ENCODE measurements at places on chromosomes 7 and 10.

- DNase-seq, result no peak
Measured at GRCh38 chr10:132305654-132306342, 2.0 kb downstream of the STK32C start.

- no peak for DNase-seq
Measured at GRCh38 chr10:123891144-123892071, at the start of gene CPXM2. Gene CPXM2 (minus strand): TSS chr10:123891807. CDS start chr10:123891659, 148 bp downstream.

GRCh38 chr7:24255139-24255538 lies 28.9 kb upstream of the NPY start:
- peak; percentile 44 for DNase-seq

GRCh38 chr7:84477786-84478478 lies 283.3 kb upstream of the SEMA3A start:
- DNase-seq, result no peak

- no peak for DNase-seq
Measured at GRCh38 chr7:74231232-74231590, 21.4 kb downstream of the LAT2 start.

DNA sequence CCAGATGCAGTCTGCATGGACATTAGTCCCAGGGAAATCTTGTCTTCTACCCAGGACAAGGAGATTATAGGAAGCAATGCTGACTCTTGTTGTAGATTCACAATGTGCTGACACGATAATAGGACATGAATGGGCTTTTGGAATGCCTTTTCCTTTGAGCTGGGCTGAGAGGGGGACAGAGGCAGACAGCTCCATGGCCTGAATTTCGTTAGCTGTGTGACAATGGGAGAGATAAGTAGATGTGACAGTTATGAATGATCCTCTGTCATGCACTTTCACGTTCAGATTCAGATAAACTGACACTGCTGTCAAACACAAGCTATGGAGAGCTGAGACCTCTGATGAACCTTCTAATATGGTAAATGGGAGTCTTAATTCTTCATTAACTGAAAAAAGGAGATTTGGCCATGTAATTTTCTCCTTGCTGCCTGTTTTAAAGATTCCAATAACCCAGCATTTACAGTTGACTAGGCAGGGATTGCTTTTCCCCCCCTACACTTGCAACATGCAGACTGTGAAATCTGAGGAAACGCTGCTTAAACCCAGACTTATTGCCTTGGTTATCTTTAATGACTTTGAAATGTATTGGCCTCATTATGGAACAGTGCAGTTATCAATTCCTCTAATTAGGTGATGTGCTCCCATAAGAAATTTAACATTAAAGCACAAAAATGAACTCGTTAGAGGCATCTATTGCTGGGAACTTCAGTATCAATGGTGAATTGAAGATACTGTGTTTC lies 669.3 kb downstream of the AUTS2 start:
- no peak for DNase-seq

- no peak for DNase-seq
Measured at GRCh38 chr7:134452419-134452838, 6.5 kb downstream of the AKR1B1 start.

GRCh38 chr7:155878674-155879073 lies 66.4 kb upstream of the SHH start:
- DNase-seq, result no peak

- DNase-seq, result no peak
Measured at GRCh38 chr7:130904792-130905191, 170.8 kb upstream of the KLF14 start.

DNA sequence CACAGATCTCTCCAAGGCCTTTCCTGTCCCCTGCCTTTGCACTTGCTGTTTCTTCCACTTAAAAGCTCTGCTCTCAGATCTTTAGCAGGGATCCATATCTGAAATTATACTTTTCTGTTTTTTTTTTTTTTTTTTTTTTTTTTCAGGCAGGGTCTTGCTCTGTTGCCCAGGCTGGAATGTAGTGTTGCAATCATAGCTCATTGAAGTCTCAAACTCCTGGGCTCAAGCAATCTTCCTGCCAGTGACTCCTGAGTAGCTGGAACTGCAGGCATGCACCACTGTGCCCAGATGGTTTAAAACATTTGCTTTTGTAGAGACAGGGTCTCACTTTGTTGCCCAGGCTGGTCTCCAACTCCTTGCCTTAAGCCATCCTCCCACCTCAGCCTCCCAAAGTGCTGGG lies 5.0 kb upstream of the TSPAN15 start:
- no peak for DNase-seq

DNA sequence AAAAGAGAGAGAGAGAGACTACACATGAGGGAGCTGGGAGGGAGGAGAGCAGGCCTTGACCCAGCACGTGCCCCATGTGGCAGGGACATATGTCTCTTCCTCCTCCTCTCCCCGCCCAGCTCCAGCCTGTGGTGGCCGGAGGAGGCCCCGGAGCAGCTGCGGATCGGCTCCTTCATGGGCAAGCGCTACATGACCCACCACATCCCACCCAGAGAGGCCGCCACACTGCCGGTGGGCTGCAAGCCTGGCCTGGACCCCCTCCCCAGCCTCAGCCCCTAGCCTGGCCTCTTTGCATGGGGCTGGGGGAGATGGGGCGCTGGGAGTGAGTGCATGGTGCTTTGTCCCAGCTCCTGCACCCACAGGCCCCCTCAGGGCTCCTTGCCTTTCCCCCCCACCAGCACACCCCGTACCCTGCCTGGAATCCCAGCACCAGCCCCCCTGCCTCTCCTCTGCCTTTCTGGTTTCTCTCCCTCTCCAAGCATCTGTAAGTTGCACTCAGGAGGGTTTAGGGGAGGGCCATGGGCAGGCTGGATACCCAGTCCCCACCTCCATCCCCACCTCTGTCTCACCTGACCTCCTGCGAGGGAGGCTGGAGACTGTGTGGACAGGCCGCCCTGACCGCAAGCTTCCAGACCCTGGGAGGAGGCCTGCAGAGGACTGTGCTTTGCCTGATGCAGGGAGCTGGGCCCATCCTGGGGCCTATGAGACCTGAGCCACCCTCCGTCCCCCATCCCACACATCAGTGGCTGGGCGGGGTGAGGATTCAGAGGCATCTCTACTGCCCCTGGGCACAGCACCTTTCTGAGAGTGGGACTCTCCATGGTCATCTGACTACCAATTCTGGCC lies 4.8 kb downstream of the UPK3B start:
- no peak for DNase-seq

DNA sequence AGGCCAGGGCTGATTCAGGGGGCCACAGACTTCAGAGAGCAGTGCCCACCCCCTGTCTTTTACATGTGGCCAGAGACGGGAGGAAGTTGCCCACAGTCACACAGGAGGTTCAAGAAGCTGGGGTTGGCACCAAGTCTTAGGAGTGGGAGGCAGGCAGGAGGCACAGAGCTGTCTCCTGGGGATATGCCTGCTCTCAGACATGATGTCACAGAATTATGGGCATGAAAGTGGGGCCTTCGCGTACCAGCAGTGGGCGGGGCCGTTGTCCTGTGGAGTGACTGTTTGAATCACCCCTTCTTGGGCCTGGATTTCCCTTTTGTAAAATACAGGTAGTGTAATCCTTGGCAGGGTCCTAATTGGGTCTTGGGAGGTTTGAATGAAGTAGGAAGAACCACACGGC lies 81.2 kb upstream of the PPIF start:
- peak; percentile 65 for DNase-seq

DNA sequence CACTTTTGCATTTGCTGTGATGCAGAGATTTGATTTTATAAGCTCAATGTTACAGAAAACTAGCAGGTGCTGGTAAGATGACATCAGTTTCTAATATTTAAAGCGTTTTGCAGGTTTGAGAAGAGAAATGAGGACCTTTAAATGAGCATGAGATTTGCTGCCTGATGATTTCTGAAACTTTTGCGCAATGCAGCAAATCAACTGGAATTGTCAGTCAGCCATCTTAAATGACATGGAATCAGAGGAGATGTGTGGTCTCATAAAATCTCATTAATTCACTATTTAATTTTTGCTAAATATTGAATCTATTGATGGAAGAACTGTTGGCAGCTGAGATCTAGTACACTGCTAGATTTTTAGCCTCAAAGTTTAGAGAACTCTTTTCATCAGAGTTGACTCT lies 3.9 kb downstream of the RBM17 start:
- no peak for DNase-seq
